Activated CD4-positive, alpha-beta T cell treated with anti-CD3 and anti-CD28 coated beads for 36 hours (primary cell): ENCODE measurements at places on chromosomes 6 and 20. TPM values are rescaled to one million over a fixed set of nuclear protein-coding genes. Genes with fewer than 3 reads are reported as not detected.
A peak's percentile ranks its signal among the peaks of the same experiment; 100 is the strongest.

DNA sequence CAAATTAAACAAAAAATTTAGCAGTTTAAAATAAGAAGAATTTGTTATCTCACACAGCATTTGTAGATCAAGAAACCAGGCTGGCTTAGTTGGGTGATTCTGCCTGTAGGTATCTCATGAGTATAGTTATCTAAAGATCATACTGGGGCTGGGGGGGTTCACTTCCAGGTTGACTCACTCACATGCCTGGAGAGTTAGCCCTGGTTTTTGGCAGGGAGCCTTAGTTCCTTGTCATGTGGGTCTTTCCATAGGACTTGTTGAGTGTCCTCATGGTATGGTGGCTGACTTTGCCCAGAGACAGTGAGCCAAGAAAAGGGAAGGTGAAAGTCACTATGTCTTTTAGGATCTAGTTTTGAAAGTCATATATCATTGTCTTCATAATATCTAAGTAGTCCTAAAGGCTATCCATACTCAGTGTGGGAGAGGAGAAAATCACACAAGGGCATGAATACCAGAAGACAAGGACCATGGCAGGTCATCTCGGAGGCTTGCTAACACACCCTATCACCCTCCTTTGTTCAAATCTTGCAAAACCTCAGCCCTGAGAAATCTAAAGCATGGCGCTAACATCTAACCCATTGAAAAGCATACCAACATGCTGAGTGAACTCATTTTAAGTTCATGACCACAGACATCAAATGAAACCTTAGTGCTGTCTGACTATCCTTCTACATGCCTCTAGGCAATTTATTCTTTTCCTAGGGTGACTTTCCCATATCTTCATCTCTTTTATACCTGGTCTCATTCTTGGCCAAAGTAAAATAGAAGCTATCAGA lies 39.2 kb downstream of the CYP24A1 start:
- H3K27ac ChIP-seq, result no peak overlapping the region
- peaks cover 3% of the 10 kb centered on the region for H3K27me3 ChIP-seq
- no peaks in the 10 kb centered on the region for H3K4me1 ChIP-seq
- no peak overlapping the region for H3K4me3 ChIP-seq
- no peaks in the 10 kb centered on the region for H3K36me3 ChIP-seq

EMILIN3 gene
- 0.05 TPM for total RNA-seq

GRCh38 chr20:36848078-36848660 lies 27.8 kb upstream of the TLDC2 start:
- H3K27me3 ChIP-seq, result no peaks in the 10 kb centered on the region
- H3K27ac ChIP-seq, result no peak overlapping the region
- DNase-seq, result no peak
- H3K4me1 ChIP-seq, result peaks cover 6% of the 10 kb centered on the region

DNA sequence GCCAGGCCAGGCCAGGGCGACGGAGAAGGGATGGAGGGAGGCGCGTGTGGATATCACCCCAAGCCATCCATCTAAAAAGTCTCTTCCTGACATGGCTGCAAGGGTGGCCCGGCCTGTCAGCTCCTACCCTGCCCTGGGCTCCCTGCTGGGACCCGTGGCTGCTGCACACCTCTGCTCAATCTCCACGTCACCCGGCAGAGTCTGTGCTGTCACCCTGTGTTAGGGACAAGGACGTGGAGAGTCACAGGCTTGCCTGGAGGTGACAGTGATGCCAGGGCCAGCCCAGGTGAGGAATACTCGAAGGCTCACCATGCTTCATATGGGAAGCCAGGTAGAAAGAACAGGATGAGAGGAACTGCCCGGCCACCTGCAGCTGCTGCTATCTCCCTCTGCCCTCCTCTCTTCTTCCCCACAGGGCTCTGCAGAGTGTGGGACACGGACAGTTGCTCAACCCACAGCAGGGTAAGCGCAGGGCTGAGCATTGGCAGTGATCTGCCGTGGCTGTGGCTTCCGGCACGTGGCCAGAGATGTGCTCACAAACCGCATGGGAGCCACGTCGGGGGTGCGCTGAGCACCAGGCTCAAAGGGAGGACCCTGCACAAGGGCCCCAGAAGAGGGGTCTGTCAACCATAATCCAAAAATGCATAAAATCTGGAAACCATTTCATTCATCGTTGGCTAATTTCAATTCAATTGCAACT lies 214.3 kb downstream of the DLL1 start:
- no peak overlapping the region for H3K4me3 ChIP-seq
- H3K4me1 ChIP-seq, result no peaks in the 10 kb centered on the region
- H3K27me3 ChIP-seq, result peaks cover 8% of the 10 kb centered on the region
- H3K27ac ChIP-seq, result no peak overlapping the region
- DNase-seq, result no peak

GRCh38 chr20:61306937-61307475 lies 54.9 kb downstream of the CDH4 start:
- no peak for DNase-seq
- H3K4me3 ChIP-seq, result no peak overlapping the region
- no peaks in the 10 kb centered on the region for H3K36me3 ChIP-seq
- no peaks in the 10 kb centered on the region for H3K4me1 ChIP-seq

- H3K27me3 ChIP-seq, result no peaks in the 10 kb centered on the region
- H3K36me3 ChIP-seq, result peaks cover 10% of the 10 kb centered on the region
- H3K27ac ChIP-seq, result peak overlapping the region; percentile 93
- DNase-seq, result peak; percentile 91
- H3K4me3 ChIP-seq, result peak overlapping the region; percentile 67
These were observed 117.2 kb upstream of the BACH2 start for GRCh38 chr6:90413867-90414266.

TRIM40 gene
- not detected for total RNA-seq

DNA sequence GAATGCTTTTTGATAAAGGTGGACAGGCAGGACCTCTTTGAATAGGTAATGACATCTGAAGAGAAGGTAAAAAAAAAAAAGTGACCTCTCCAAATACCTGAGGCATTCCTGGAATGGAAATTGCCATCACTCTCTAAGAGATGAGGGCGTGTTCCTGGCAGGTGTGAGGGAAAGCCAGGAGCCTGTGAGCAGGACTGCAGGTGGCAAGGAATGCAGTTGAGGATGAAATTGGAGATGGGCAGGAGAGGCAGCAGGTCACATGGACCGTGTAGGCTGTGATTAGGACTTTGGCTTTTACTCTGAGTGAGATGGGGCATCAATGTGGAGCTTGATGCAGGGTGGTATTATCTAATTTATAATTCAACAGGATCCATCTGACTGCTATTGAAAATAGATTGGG lies 227.4 kb downstream of the LRFN2 start:
- DNase-seq, result no peak
- no peak overlapping the region for H3K27ac ChIP-seq
- H3K27me3 ChIP-seq, result peaks cover 1% of the 10 kb centered on the region
- H3K4me3 ChIP-seq, result no peak overlapping the region
- H3K4me1 ChIP-seq, result no peaks in the 10 kb centered on the region
- H3K36me3 ChIP-seq, result no peaks in the 10 kb centered on the region

- H3K4me3 ChIP-seq, result no peak overlapping the region
- H3K27ac ChIP-seq, result no peak overlapping the region
- H3K36me3 ChIP-seq, result peaks cover 10% of the 10 kb centered on the region
- DNase-seq, result no peak
- H3K4me1 ChIP-seq, result no peaks in the 10 kb centered on the region
These were observed 45.2 kb downstream of the ZHX3 start for GRCh38 chr20:41272339-41272738.

DNA sequence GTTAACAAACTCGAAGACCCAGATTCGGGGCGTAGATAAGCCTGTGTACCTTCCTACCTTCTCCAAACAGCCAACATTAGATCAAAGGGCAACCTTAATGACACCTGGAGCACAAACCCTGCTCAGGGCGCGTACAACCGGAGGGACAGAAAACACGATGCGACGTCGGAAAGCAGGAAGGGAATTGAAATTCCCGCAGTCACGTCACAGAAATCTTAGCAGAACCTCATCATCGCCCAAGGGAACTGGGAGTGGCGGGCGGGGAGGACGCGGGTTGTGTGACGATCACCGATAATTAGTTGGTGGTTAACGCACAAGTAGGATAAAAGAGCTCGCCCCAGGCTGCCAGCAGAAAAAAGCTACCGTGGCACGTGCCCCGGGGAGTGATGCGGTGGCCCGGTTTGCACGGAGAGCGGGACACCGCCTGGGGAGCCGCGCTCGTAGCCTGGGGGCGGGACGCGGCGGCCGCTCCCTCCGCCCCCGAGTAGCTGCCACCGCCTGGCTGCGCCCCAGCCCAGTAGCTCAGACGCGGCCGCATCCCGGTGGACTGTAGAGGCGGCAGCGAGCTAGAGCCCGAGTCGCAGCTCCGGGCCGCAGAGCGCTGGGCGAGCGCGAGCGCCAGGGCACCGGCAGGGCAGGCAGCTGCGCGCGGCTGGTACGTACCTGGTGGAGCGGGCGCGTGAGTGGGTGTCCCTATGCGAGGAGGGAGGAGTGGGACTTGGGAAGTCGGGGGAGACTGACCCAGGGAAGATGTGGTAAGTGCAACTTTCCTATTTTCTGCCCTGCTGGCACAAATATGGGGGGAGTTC lies at the start of gene PKIB:
TSS of gene PKIB (plus strand) at position 525 of the 809 bp plus-strand sequence. CDS start 107,390 bp downstream, outside the sequence.
- H3K27ac ChIP-seq, result peak within 1 kb of the TSS; percentile 64
- DNase-seq, result peak; percentile 72
- no peaks in the 10 kb centered on the region for H3K36me3 ChIP-seq
- peak within 1 kb of the TSS; percentile 72 for H3K4me3 ChIP-seq

- no peaks in the 10 kb centered on the region for H3K4me1 ChIP-seq
- no peaks in the 10 kb centered on the region for H3K36me3 ChIP-seq
- H3K27ac ChIP-seq, result no peak overlapping the region
- no peak for DNase-seq
- H3K27me3 ChIP-seq, result no peaks in the 10 kb centered on the region
- H3K4me3 ChIP-seq, result no peak overlapping the region
These were observed 558.2 kb upstream of the CITED2 start for GRCh38 chr6:139932671-139933070.

GRCh38 chr6:1761477-1761877 lies 151.8 kb downstream of the FOXC1 start:
- H3K27me3 ChIP-seq, result no peaks in the 10 kb centered on the region
- H3K4me1 ChIP-seq, result no peaks in the 10 kb centered on the region
- H3K27ac ChIP-seq, result no peak overlapping the region
- H3K4me3 ChIP-seq, result no peak overlapping the region
- no peak for DNase-seq

DNA sequence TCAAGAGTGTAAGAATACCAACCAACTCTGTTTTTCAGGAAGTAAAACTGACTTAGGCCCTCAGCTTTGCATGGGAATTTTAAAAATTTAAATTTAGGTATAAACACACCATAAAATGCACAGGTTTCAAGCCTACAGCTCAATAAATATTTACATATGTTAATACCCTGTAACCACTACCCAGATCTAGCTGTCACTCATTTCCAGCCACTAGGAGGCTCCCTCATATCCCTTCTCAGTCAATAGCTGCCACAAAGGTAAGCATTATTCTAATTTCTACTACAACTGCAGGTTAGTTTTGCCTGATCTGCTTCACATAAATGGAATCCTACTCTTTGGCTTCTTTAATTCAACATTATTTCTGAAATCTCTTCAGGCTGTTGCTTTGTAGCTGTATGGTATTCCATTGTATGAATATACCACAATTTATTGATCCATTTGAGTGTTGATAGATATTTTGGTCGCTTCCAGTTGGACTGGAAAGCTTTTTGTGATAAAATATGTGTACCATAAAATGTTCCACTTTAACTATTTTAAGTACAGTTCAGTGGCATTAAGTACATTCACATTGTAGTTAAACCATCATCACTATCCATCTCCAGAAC lies 32.5 kb upstream of the MEI4 start:
- peak; percentile 9 for DNase-seq
- no peak overlapping the region for H3K4me3 ChIP-seq
- no peaks in the 10 kb centered on the region for H3K27me3 ChIP-seq
- no peaks in the 10 kb centered on the region for H3K4me1 ChIP-seq
- no peak overlapping the region for H3K27ac ChIP-seq

DNA sequence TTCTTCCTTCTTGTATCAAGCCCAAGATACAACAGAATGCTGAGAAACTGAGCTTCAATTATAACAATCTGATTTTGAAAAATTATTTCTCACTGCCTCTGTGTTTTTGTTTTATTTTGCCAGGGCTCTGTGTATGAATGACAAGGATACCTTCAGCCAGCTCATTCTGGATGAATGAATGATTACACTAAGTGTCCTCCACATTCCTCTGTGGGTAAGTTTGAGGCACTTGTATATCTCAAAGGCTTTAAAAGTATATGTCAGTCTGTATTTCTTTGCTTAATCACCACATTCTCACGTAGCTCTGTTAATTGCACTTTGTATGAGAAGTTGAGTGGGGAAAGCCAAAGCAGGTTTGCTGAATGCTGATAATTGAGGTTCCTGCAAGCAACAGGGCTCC lies 95.1 kb downstream of the TIAM2 start:
- DNase-seq, result no peak
- H3K4me1 ChIP-seq, result peaks cover 11% of the 10 kb centered on the region
- peaks cover 2% of the 10 kb centered on the region for H3K36me3 ChIP-seq

GRCh38 chr20:11496380-11496779 lies 421.3 kb upstream of the BTBD3 start:
- no peaks in the 10 kb centered on the region for H3K27me3 ChIP-seq
- DNase-seq, result no peak
- H3K4me3 ChIP-seq, result no peak overlapping the region

BEND6 gene
- not detected for total RNA-seq

DNA sequence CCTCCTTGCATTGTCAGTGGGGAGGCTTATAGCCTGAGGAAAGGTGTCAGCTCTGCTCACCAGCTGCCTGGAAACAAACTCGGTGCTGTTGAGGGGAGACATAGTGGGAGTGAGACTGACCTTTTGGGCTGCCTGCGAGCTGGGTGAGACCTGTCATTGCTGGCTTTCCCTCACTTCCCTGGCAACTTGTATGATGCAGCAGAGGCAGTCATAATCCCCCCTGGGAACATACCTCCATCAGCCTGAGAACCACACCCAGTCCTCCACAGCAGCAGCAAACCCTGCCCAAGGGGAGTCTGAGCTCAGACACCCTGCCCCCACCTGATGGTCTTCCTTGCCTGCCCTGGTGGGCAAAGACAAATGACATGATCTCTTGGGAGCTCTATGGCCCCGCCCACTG lies 521.2 kb upstream of the IMPG1 start:
- H3K36me3 ChIP-seq, result no peaks in the 10 kb centered on the region
- no peaks in the 10 kb centered on the region for H3K27me3 ChIP-seq
- DNase-seq, result no peak
- H3K27ac ChIP-seq, result no peak overlapping the region

RGL2 gene
- 21.5 TPM for total RNA-seq

MUCL3 gene
- not detected for total RNA-seq

DNA sequence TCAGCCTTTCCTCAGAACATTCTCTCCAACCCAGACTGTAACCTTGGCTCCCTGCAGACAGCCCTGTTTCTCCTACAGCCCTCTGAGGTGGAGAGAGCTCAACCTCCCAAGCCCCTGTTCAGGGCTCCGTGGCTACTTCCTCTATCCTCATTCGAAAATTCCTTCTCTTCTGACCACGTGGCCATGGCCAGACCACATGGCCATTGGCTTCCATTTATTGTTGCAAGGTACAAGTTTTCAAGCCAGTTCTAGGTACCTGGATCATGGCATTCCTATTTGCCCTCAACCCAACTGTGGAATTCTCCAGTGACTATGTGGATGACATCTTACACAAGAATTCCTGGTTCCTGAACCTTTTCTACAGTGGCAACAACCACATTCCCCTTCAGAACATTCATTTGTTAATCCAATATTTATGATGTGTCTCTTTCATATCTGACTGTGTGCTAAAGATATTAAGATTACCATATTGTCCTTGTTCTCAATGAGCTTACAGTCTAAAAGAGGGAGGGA lies 161.9 kb downstream of the GMPR start:
- no peaks in the 10 kb centered on the region for H3K27me3 ChIP-seq
- no peak overlapping the region for H3K27ac ChIP-seq
